ENCODE measurements at places on chromosomes 12 and 14.

- no peak for DNase-seq
These were observed 11.9 kb upstream of the LRP1-AS start for GRCh38 chr12:57159311-57159710.

DNA sequence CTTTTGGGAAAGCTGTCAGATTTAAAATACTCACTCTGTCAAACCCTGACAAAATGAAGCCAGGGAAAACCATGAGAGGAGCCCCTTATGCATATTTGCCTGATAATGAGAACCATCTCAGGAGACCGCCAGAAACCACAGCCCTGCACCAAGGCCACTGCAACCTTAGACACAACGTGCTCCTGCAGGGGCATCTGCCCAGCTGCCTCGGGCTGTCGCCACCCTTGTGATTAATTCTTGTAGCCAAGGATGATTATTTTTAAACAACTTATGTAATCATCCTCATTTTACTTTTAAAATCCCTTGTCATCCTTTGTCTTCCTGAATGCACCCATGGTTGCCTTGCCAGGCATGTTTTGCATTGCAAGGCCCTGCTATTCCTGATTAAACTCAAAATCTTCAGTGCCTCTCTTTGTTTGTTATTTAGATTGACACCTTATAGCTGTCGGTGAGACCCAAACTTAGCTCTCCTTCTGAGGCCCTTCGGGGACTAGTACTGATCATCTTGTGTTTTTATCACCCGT is 766.4 kb upstream of the TMEM132C start:
- no peak for DNase-seq

DNA sequence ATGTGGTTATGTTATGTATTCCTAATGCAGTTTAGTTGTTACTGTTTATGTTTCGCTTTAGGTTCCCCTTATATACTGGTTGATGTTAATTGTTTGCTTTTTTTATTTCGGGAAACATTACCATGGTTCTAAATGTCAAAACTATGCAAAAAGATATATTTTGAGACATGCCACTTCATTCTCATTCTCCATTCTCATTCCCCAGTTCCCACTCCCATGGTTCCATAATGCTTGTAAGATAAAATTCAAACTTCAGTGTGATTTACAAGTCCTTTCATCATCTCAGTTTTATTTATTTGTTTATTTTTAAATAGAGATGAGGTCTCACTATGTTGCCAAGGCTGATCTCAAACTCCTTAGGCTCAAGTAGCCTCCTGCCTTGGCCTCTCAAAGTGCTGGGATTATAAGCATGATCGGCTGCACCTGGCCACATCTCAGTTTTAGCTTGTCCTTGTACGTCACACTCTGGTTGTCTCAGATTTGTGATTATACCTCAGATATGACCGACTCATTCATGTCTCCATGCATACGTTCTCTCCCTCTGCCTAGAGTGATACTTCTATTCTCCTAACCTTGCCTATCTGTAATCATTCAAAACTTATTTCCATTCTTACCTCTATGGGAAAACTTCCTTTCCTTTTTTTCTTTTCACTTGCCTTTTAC is 407.8 kb upstream of the RGS6 start:
- peak; percentile 86 for DNase-seq

- peak; percentile 14 for DNase-seq
These were observed 13.0 kb downstream of the PLEKHG6 start for GRCh38 chr12:6323340-6323994.

DNA sequence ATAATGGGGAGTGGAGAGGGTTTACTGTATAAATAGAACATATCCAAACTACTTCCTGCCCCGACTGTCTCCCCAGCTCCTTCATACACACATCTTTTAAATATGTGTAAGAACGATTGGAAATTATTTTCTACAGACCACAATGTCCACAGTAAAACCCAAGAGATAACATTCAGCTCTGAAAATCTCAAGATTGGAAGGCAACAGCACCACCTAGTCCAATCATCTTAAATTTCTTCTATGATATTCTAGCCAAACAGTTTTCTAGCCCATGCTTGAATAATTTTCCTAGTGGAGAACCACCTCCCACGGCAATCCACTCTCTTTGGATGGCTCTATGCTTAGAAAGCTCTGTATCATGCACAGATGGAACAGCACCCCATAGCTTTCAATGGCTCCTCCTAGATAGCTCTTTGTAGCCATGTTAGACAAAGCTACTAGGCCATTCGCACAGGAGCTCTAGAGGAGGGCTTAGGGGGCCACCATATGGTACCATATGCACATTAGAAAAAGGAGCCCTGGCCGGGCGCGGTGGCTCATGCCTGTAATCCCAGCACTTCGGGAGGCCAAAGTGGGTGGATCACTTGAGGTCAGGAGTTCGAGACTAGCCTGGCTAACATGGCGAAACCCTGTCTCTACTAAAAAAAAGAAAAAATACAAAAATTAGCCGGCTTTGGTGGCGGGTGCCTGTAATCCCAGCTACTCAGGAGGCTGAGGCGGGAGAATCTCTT is 18.1 kb downstream of the VDR start:
- no peak for DNase-seq

- no peak for DNase-seq
These were observed 117.7 kb downstream of the PRKCH start for GRCh38 chr14:61438860-61439765.

DNA sequence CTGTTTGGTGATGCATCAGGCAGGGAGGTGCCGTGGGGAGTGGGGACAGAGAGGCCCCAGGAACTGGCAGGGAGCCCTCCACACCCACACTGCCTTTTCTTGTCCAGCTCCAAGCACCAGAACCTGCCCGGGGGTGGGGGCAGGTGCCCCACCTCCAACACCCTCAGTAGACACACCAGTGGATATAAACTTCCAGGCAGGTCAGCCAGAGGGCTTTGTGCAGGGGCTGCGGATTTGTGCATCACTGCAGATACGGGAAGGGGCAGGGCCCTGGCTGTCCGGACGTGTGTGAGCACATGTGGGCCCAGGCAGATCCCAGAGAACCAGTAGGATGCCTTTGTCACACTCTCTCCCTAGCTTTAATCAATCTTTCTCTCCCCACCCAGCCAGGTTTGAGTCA is 1.3 kb upstream of the TGM1 start:
- no peak for DNase-seq

- no peak for DNase-seq
These were observed 6.1 kb downstream of the ACSS3 start for GRCh38 chr12:81083906-81084513.

GRCh38 chr14:79704041-79704807 is 507.1 kb downstream of the DIO2 start:
- no peak for DNase-seq

DNA sequence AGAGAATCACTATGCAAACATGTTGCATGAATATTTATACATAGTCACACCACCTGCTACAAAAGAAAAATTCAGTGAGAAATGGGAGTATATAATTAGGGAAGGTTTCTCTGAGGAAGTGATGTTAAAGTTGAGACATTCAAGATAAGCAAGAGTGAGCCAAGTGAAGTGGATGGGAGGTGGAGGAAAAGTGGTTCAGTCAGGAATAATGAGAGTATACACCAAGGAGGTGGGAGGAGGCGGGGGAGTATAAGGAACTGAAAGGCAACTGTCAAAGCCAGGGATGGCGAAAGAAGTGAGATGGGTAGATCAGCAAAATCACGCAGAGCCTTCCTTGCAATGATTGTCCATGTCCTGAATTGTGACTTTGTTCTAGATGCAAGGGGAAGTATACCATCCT is 33.7 kb downstream of the PRKD1 start:
- no peak for DNase-seq
